Epithelial cell of alveolus of lung (primary cell): ENCODE measurements at places on chromosomes 1 and 21. TPM values are rescaled to one million over a fixed set of nuclear protein-coding genes. Genes with fewer than 3 reads are reported as not detected.

The IL20 gene
- not detected in 2 replicates for total RNA-seq

The NMNAT1 gene
- total RNA-seq = 5.7 and 8.2 TPM in 2 replicates

The ADAMTS4 gene
- total RNA-seq = 7.4 and 11.0 TPM in 2 replicates

The FCRL6 gene
- not detected in 2 replicates for total RNA-seq
